ENCODE measurements at places on chromosomes 16 and 17.

DNA sequence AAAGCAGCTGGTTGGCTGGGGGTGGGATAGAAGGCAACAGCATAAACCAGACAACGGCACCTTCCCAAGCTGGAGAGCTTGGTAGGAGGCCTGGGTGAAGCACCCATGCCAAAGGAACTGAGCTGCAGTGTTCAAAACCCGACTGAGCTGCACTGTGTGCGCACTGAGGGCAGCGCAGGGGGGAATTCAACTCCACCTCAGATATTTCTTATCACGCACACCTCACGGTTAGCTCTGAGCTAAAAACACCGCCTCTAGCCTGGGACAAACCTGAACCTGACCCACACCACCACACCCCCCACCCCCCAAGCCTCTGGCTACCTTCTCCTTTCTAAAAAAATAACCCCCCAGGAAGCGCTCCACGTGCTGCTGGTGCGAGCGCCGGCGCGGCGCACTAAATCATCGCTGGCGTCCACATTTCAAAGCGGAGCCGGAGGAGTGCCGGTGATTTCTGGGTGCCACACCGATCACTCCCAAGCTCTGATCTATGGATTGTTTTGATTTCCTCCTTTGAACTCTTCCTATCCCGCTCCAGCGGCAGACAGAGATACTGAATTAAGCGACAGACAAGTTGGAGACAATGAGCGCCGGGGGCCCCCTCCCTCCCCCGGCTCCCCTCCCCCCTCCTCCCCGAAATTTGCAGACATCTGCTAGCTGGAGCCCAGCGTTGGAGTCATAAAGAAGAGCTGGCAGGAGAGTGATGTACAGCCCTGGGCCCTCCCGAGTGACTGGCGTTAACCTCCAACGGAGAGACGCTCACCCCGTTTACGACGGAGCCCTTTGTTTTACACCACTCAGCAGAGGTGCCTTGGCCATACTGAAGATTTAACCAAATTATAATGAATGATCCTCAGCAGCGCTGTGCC, 85.0 kb downstream of the NOG start:
- no peak for DNase-seq

- DNase-seq, result peak; percentile 25
These were observed 120.9 kb upstream of the SMURF2 start for GRCh38 chr17:64783031-64783461.

- no peak for DNase-seq
These were observed 18.2 kb downstream of the ZNF213 start for GRCh38 chr16:3152991-3153368.

- peak; percentile 80 for DNase-seq
These were observed 41.5 kb downstream of the NT5M start for GRCh38 chr17:17344507-17345293.

- no peak for DNase-seq
These were observed 12.2 kb downstream of the CLEC3A start for GRCh38 chr16:78034530-78034929.

DNA sequence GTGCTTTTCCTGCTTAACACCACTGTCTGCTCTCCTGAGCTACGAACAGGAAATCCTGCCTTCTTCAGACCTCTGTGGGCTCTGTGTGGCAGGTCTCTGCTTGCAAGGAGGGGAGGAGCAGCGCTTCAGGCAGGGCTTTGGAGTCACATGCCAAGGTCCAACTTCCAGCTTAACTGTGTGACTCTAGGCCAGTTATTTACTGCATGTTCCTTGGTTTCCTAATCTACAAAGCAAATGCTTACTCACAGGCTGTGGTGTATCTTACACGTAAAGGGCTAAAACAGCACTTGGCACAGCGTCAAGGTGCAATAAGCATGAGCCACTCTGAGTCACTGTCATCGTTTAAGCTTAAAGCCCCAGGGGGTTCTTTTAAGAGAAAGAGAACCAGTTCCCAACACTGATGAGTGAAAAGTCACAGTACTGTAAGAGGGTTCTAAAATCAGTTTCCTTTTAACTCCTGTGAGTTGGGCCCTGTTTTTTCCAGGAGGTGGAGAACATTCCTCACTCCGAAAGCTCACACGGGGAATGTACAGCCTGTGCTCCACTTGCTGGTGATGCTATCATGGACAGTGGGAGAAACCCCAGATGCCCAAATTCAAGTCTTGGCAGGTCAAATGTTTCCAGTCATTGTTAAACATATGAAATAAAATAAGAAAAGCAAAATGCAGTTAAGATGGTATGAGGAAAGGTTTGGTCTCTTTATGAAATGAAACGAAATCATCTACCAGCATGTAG, 54.1 kb upstream of the BCAR1 start:
- no peak for DNase-seq

GRCh38 chr16:80527297-80527696, 13.5 kb upstream of the DYNLRB2 start:
- no peak for DNase-seq

All from posterior cingulate gyrus (tissue), 11 donors.